Effector memory CD8-positive, alpha-beta T cell (primary cell): ENCODE measurements at places on chromosomes 3 and 15.
A peak's percentile ranks its signal among the peaks of the same experiment; 100 is the strongest.

- DNase-seq, result no peak
Observed at GRCh38 chr3:169867584-169868210, 2.0 kb downstream of the LRRC31 start.

DNA sequence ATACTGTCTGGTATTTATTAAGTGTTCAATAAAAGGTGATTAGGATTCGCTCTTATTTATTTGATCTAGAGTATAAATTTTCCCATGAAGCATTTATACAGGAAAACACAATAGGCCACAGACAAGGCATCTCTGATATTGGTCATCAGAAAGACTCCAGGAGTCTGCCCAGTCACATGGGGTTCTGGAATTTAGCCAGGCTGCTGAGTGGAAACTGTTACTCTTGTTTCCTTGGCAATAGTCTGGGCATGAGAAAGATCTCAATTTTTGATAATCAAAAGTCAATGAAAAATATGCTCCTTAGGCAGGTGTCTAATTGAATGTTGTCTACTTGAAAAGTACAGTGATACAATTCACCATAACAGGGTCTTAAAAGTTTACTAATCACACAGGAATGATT lies 161.2 kb downstream of the FRMD5 start:
- no peak for DNase-seq

- no peak for DNase-seq
Observed at GRCh38 chr3:8578282-8578681, 66.3 kb downstream of the SSUH2 start.

- no peak for DNase-seq
Observed at GRCh38 chr15:60830479-60830878, 351.5 kb upstream of the ICE2 start.

DNA sequence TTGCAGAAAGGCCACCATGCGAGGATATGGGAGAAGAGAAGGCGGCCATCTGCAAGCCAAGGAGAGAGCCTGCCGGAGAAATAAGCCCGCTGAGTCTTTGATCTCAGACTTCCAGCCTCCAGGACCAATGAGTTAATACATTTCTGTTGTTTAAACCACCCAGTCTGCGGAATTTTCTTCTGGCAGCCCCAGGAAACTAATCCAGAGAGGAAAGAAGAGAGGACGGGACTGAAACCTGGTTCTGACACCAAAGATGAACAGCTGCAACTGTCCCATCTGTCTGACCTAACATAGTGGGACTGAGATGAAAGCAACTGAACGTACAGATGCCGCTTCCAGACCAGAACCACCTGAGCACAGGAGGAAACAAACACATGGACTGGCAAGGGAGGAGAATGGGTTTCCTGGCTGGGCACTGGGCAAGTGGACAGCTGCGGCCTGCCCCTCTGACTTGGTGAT lies 32.3 kb downstream of the VGLL4 start:
- DNase-seq, result no peak

DNA sequence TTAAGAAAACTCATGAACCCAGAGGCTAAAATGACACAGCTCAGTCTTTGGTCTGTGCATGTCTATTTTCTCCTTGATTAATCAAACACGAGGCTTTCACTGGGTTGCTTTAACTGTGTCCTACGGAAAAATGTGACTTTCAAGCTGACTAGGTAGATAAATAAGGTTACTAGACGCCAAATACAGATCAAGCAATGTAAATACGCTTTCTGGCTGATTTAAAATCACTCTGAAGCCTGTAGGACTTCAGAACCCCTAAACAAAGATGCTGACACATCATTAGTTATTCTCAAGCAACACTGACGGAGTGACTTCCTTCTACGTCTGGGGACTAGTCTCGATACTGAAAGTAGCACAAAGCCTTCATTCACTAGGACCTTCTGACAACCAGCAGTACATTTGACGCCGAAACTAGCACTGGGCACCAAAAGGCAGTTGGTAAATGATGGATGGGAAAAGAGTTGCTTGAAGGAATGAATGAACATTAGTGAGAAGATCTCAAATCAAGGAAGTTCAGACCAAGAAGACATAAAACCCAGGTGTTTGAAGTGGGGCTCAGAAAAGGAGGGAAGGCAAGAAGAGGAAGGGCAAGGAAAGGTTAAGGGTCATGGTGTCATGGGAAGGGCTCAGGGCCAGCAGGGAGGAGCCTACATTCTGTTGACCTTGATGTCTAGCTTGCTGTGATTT lies 67.1 kb upstream of the CDV3 start:
- peak; percentile 27 for DNase-seq

DNA sequence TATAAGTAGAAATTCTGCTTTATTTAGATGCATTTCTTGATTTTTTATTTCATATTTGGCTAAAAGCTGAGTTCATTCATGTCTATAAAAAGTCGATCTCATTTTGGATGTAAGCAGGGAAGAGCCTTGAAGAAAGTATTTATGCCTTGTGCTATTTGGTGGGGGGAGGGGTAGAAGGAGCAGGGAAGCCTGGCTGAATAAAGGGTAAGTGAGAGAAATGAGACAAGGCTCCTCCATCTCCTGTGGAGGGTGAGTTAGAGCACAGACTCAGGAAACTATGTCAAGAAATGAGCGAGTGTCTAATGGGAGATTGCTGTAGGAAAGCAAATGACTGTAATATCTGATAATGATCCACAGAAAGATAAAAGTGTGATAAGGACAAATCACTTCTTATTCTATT lies 121.8 kb upstream of the ATP11B start:
- no peak for DNase-seq

- no peak for DNase-seq
Observed at GRCh38 chr15:82044373-82045178, 1.2 kb downstream of the MEX3B start.
